ENCODE measurements at places on chromosomes 7 and 10.

DNA sequence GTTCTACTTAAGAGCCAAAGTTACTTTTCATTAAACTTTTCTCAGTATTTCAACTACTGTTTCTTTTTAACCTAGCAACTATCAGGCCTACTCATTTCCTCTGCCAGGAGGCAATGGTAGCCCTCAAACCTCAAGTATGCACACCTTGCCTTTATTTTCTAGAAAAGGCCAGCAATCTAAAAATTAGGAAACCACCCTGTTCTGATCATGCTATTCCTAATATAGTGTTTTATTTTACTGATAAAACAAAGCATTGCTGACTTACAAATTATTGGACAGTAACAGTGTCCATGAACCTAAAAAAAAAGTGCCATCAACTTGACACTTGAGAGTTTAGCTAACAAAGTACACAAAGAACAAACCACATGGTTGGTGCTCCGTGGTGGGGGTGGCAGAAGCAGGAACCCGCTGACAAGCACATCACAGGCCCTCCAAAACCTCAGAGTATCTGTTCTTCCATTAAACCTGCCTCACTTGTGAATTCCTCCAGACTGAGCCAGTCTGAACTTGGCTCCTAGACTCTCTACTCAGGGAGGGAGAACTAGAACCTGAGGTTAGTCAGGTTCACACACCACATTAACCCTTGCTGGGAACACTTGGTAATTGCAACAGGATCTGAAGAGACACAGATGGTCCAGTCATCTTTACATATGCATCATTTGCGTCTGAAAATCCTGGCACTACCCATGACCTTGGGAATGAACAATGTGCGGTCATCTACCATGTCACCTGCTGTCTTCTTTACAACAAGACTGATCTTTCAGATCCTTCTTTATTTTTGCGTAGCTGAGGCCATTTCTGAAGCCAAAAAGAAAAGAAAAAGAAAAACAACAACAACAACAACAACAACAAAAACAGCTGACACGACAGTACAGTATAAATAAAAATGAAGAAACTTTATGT, 31.9 kb downstream of the PIP4K2A start:
- peak; percentile 80 for DNase-seq

DNA sequence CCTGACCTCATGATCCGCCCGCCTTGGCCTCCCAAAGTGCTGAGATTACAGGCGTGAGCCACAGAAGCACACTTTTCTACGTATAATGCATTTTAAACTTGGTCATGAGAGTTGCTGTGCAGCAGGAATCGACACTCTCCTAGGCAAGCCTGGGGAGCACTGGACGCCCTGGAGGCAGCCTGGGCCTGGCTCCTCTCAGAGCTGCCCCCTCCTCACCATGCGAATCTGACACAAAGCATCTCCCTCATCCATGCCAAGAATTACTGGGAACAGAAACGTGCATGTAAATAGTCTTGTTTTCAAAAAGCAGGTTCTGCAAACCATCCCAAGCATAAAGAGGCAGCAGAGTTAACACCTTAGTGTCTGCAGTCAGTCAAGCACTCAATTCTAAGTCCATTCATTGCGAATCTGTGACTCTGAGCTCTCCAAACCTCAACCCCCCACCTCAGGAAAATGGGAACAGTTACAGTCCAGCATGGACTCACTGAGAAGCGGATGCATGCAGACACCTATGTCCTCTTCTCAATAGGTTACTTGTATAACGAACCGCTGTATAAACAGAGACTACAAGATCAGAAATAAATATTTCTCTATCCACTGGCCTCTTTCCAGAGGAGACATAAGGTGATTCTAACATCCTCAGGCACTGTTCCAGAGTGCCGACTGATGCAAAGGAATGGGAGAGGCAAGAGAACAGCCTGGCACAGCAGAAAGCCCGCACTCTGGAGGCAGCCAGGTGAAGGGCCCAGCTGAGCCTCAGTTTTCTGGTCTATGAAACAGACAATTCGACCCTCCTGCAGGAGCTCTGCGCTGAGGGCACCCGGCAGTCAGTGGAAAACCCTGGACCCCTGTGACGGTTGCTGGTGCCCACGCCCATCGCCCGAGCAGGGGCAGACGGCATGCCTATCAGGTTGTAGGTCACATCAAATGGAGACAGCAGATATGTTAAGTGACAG, 68.9 kb downstream of the MAD1L1 start:
- DNase-seq: no peak

- DNase-seq: no peak
These were observed 88.2 kb downstream of the PRPF18 start for GRCh38 chr10:13674645-13675588.

DNA sequence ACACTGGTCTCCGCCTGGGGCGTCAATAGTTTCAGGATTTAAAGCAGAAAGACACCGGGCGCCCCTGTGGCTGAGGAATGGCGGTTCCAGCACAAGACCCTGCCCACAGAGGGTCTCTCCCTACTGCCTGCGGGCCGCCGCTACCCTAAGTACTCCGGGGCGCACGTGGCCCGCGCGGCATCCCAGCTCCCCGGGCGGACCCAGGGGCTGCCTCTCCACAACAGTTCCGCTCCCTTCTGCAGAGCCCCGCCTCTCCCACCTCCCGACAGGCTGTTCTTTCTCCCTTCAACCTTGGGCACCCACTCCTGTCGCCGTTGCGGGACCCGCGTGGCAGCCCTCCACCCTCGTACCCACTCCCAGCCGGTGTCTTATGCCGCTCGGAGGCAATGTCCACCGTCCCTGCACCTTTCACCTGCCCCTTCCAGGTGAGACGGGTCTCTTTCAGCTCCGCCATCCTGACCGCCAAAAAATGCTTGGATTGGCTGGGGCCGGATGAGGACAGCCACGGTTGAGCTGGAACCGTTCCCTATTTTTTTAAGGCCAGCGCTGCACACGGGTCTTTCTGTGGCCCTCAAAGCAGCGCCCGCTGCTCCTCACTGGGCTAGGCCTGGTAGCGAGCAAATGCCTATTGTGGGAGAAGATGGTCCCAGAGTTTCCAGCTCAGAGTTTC, 1.6 kb upstream of the NKX2-3 start:
- DNase-seq: no peak

GRCh38 chr7:15503603-15504290, 58.1 kb downstream of the AGMO start:
- no peak for DNase-seq

GRCh38 chr7:141558544-141559183, 7.5 kb downstream of the AGK start:
- DNase-seq: peak; percentile 44

DNA sequence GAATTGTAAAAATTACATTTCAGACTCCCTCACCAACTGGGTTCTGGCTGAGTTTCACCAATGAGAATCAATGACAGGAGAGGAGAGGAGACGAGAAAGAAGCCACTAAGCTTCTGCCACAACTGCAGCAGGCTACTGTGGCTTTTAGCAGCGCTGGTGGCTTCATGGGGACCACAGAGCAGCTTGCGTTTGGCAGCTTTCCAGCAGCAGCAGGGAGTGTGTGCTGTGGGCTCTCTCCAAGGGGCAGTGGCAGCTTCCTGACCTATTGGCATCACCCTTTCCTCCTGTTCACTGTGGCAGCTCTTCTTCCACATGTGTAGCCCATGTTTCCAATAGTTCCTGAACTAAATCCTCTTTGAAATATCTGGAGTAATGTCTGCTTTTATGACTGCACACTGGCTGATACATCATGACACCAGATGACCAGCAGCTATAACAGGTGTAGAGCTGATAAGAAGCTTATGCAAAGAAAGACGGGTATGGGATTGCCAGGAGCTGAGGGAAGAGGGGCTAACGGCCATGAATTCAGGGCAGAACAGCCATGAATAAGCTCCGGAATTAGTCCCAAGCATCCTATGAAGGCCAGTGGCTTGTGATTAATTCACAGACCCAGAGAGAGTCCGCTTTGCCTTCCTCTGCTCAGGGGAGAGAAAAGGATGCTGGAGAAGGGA, 46.8 kb downstream of the KCNH2 start:
- peak; percentile 26 for DNase-seq

DNA sequence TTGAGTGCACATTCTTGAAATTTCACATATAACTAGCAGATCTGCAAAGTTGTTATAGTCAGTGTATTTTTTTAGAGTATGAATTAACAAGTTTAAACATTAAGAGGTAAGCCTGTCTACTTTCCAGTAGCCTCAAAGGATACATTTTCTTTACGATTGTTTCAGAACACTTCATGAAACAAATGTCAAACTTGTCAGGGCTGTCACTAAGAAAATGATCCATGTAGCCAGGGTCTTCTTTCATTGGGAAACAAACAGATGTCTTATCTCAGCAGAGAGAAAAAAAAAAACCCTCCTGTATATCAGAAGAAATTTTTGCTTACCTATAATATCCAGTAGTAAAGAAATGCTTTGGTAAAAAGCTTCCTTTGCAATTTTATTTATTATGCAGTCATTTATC, 192.4 kb downstream of the PHF14 start:
- no peak for DNase-seq

DNA sequence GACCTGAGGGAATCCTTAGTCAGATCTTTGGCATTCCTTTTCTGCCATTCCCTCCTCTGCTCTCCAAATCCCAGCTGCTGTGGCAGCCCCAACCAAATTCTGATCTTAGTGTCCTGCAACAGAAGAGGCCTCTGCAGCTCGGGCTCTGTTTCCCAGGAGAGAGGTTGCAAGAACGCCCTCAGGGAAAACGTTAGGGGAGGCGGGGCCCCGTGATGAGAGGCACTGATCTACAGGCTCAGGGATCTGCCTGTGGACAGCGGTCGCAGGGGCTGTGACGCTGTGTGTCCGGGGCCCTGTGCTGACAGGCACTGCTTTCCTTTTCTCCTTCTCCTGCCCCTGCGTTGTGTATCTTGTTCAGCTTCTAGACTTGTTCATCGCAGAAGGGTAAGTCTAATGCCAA, 57.3 kb upstream of the DPYSL4 start:
- DNase-seq: no peak

DNA sequence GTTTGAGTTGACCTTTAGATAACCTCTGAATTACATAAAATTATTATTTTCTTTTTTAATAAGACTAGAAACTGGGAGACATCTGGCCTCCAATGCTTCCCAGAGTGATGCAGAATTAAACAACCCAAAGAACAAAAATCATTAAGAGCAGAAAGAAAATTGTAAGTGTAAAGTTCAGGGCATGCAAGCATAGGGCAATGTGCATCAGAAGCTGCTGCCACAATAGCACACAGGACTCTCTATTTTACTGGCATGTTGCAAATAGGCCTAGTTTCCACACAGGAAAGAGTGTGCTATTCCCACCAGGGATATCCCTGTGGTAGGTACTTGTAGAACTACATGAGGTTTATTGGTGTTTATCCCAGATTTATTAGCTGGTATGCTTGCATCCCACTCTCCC, 20.5 kb upstream of the STEAP2 start:
- no peak for DNase-seq

DNA sequence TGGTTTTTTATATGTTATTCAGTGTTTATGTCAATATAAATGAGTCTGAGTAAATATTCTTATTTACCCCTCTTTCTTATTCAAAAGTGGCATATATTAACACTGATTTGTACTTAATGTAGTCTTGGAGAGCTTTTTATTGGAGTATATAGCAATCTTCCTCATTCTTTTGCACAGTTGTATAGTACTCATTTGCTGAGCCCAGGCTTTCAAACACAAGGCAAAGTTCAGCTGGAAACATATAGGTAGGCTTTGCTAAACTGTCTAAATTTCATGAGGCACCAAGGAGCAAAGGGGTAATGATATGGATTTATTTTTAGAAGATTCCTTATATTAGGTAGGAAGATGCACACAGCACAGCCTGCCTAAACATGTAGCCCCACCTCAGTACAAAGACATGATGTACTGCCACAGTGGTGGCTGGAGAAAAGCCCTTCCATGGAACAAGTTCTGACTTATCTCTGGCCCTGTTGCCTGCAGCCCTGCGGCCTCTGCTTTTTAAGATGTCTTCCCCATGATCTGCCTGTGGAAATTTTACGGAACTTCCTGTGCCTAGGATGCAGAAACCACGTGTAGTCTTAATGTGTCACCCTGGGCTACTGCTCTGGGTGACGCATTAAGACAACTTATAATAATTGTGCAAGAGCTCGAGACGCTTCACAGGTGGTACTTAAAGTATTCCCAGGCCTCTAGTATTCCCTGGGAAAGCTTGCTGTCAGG, 9.6 kb upstream of the PDCD4 start:
- DNase-seq: no peak

- no peak for DNase-seq
These were observed 12.2 kb downstream of the MAD1L1 start for GRCh38 chr7:2220506-2220905.

- DNase-seq: no peak
These were observed 51.6 kb upstream of the IL6 start for GRCh38 chr7:22675421-22675820.

GRCh38 chr10:108598320-108598695, 1325.0 kb downstream of the XPNPEP1 start:
- no peak for DNase-seq

DNA sequence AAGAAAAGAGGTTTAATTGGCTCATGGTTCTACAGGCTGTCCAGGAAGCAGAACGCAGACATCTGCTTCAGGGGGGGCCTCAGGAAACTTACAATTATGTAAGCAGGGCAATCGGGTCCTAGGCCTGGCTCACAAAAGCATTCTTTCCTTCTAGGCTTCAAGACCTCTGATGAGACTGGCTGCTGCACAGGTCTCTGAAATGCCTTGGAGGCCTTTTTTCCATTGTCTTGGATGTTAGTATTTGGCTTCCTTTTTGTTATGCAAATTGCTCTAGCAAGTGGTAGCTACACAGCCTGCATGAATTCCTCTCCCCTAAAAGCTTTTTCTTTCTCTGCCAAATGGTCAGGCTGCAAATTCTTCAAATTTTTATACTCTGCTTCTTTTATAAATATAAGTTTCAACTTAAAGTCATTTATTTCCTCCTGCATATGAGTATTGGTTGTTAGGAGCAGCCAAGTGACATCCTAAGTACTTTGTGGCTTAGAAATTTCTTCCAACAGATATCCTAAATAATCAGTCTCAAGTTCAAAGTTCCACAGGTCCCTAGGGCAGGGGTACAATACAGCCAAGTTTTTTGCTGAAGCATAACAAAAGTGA, 83.1 kb upstream of the SEMA3A start:
- no peak for DNase-seq

GRCh38 chr7:111952783-111953182, 253.4 kb downstream of the DOCK4 start:
- DNase-seq: no peak

DNA sequence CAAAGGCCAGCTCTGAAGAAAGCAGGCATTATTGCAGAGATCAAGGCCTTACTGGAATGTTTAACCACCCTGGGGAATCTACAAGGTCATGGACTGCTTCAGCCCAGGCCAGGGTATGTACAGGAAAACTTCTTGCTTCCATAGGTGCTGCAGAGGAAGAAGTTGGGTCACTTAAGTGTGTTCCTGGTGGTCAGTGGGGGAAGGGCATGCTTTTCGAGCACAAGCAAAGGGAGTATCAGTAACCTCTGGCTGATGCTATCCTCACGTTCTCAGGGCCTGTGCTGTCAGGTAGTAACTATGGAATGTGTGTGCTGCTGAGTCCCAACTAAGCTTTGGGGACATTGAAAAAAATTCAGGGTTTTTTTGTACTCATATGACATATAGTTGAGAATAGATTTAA, 234.0 kb upstream of the SP4 start:
- no peak for DNase-seq

- DNase-seq: peak; percentile 24
These were observed 1.0 kb downstream of the SEPHS1 start for GRCh38 chr10:13347043-13347499.

- DNase-seq: no peak
These were observed 3.2 kb downstream of the SLC4A2 start for GRCh38 chr7:151062399-151063211.
